Testis (tissue), 5 donors: ENCODE measurements at places on chromosomes 7 and 10. TPM values are rescaled to one million over a fixed set of nuclear protein-coding genes. Genes with fewer than 3 reads are reported as not detected.

The OPN1SW gene
- polyA plus RNA-seq: not detected

The NXPH1 gene
- polyA plus RNA-seq: 0.94 TPM

GRCh38 chr7:96238474-96238873 is 83.4 kb downstream of the SLC25A13 start:
- no peak overlapping the region for H3K27ac ChIP-seq
- H3K36me3 ChIP-seq: no peaks in the 10 kb centered on the region
- H3K27me3 ChIP-seq: no peaks in the 10 kb centered on the region

DNA sequence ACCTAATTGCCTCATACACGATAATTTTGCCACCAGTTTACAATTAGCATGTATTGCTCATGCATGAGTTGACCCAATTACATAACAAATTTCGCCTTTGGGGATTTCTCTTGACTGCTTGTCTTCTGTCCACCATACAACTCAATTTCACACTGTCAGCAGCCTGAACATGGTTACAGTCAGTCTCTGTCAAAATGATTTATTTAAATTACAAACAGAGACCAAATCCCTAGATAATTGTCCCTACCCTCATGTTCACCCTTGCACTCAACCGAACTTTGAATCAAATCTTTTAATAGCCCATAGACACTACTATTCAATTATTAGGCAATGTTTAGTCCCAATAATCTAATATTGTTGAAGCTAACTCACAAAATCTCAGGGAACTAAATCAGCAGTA is 59.7 kb upstream of the NEBL start:
- no peaks in the 10 kb centered on the region for H3K27me3 ChIP-seq
- H3K4me1 ChIP-seq: no peaks in the 10 kb centered on the region
- DNase-seq: no peak
- no peaks in the 10 kb centered on the region for H3K36me3 ChIP-seq
- H3K4me3 ChIP-seq: no peak overlapping the region

DNA sequence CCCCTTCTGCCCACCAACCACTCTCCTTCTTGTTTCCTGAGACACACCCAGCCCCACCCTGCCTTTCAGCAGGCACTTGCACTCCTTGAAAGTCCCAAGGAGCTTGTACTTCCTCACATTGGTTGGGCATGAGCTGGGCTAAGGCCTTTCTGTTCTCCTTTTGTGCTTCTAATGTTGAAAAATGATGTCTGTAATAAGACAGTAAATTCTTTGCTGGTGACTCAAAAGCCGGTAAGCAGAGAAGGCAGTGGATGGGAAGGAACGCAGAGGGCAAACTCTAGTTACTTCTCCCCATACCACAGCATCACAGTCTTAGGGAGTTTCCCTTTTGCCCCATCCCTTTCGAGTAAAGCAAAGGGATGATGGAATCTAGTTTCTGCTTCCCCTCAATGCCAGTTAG is 185.6 kb downstream of the PLXNA4 start:
- no peak overlapping the region for H3K27ac ChIP-seq
- DNase-seq: no peak
- no peaks in the 10 kb centered on the region for H3K36me3 ChIP-seq
- peaks cover 3% of the 10 kb centered on the region for H3K4me1 ChIP-seq
- no peak overlapping the region for H3K4me3 ChIP-seq

DNA sequence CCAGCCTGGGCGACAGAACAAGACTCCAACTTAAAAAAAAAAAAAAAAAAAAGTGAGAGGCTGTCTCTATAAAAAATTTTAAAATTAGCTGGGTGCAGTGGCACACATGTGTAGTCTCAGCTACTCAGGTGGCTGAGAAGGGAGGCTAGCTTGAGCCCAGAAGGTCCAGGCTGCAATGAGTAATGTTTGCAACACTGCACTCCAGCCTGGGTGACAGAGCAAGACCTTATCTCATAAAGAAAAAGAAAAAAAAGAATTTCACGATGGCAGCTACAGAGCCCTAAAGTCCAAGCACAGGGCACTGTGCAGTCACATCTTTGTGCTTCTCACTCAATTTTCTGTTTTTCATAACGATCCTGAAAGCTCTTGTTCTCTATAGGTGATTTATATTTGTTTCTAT is 209.5 kb upstream of the KCTD7 start:
- H3K4me3 ChIP-seq: no peak overlapping the region
- H3K4me1 ChIP-seq: peaks cover 3% of the 10 kb centered on the region
- H3K36me3 ChIP-seq: no peaks in the 10 kb centered on the region
- H3K27ac ChIP-seq: no peak overlapping the region

DNA sequence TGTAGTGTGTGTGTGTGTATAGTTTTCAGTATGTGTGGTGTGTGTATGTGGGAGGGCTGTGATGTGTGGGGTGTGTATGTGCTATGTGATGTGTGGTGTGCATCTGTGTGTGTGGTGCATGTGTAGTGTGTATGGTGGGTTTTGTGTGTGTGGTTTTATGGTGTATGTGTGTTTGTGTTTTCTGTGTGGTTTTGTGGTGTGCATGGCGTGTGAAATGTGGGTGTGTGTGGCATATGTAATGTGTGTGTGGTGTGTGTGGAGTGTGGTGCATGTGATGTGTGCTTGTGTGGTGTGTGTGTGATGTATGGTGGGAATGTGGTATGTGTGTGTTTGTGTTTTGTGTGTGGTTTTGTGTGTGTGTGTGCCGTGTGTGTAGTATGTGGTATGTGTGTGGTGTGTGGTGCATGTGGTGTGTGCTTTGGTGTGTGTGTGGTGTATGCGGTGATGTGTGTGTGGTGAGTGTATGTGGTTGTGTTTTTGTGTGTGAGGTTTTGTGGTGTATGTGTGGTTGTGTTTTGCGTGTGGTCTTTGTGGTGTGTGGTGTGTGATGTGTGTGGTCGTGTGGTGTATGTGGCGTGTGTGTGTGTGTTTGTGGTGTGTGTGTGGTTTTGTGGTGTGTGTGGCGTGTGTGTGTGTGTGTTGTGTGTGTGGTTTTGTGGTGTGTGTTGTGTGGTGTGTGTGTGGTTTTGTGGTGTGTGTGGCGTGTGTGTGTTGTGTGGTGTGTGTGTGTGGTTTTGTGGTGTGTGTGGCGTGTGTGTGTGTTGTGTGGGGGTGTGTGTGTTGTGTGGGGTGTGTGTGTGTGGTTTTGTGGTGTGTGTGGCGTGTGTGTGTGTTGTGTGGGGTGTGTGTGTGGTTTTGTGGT is 18.0 kb upstream of the PPP2R2D start:
- H3K4me1 ChIP-seq: no peaks in the 10 kb centered on the region
- H3K36me3 ChIP-seq: no peaks in the 10 kb centered on the region
- no peak for DNase-seq
- H3K27me3 ChIP-seq: no peaks in the 10 kb centered on the region

DNA sequence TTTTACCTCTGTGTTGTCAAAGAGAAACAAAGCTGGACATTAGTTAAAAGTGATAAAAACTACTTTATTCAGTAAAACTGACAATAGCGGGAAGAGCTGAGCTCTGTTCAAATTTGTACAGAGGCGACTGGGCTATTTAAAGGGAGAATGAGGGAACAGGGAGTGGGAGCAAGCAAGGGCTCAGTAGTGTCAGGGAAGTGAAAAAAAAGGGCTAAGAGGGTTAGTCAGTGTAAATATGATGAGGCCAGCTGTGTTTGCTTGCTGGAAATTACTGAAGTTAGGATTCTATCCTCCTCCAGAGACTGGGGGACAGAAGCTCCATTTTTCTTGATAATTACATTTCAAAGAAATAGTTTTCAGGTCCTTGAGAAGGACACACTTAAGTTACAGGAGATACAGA is 232.5 kb downstream of the SH2D4B start:
- H3K27me3 ChIP-seq: no peaks in the 10 kb centered on the region
- no peaks in the 10 kb centered on the region for H3K36me3 ChIP-seq
- no peak overlapping the region for H3K27ac ChIP-seq
- no peak for DNase-seq
- no peak overlapping the region for H3K4me3 ChIP-seq

GRCh38 chr10:77311186-77311585 is 326.4 kb downstream of the KCNMA1 start:
- no peak overlapping the region for H3K4me3 ChIP-seq
- no peak overlapping the region for H3K27ac ChIP-seq
- H3K4me1 ChIP-seq: no peaks in the 10 kb centered on the region
- H3K27me3 ChIP-seq: no peaks in the 10 kb centered on the region

GRCh38 chr7:96819111-96819700 is 109.6 kb upstream of the SEM1 start:
- no peak overlapping the region for H3K4me3 ChIP-seq
- H3K27ac ChIP-seq: no peak overlapping the region
- H3K36me3 ChIP-seq: no peaks in the 10 kb centered on the region
- H3K27me3 ChIP-seq: no peaks in the 10 kb centered on the region
- H3K4me1 ChIP-seq: no peaks in the 10 kb centered on the region

DNA sequence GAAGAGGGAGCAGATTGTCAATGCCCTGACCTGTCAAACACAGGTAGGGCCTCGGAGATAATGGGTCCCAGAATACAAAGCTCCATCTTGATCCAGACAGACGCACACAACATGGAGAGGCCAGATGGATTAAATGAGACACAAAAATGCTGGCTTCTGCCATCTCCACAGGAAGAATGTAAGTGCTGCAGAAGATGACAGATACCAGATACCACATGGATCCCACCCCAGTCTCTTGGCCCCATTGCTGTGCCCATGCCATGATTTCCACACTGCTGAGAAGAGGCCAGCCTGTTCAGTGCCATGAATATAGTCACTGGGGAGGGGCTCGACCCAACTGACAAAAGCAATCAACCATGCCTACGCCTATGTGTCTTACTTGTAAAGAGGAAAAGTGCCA is 487.9 kb downstream of the PARD3 start:
- no peaks in the 10 kb centered on the region for H3K4me1 ChIP-seq
- no peak for DNase-seq
- no peaks in the 10 kb centered on the region for H3K36me3 ChIP-seq
- H3K27me3 ChIP-seq: no peaks in the 10 kb centered on the region
- no peak overlapping the region for H3K4me3 ChIP-seq
- H3K27ac ChIP-seq: no peak overlapping the region

DNA sequence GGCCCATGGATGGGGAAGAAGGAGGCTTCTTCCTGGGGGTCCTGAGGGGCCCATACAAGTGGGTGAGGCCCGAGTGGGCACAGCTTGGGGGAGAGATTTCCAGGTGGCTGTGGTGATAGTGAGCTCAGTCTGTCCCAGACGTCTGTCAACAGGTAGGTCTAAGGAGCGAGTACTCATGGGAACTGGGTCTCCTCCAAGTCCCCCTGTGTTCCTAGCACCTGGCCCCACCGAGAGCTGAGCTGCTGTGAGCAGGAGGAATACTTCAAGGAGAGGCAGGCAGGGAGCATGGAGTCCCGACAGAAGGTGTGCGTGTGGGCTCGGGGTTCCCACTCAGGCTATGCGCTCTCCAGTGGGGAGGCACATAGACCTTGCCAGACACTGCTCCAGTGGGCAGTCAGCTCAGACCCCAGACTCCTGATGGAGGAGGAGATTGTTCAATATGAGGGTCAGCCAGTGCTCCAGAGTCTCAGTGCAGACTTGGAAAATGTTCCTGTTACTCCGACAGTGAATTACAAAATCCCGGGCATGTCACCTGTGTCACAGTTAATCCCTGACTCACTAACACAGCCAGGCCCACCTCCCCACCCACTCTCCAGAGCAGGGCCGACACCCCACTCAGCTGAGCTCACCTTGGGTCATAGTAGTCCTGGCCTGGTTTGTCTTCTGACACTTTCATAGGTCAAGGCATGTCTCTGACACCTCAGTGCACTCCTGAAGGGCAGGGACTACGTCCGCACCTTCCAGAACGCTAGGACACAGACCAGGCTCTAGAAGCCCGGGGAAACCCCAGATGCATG is 28.2 kb upstream of the C10orf53 start:
- no peak for DNase-seq
- no peaks in the 10 kb centered on the region for H3K4me1 ChIP-seq
- H3K4me3 ChIP-seq: no peak overlapping the region
- no peak overlapping the region for H3K27ac ChIP-seq

DNA sequence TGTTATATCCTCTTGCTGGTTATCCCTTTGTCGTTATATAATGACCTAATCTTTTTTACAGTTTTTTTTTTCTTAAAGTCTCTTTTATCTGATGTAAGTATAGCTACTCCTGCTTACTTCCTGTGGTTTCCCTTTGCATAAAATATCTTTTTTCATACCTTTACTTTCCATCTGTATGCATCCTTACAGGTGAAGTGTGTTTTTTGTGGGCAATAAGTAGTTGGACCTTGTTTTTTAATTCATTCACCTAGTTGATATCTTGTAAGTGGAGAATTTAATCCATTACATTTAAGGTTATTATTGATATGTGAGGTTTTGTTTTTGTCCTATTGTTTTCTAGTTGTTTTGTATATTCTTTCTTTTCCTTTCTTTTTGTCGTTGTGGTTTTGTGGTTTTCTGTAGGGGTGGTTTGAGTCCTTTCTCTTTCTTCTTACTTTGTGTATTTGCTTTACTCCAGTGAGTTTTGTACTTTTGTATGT is 168.6 kb downstream of the MLLT10 start:
- H3K36me3 ChIP-seq: no peaks in the 10 kb centered on the region
- DNase-seq: no peak
- H3K4me1 ChIP-seq: no peaks in the 10 kb centered on the region
- no peaks in the 10 kb centered on the region for H3K27me3 ChIP-seq
- no peak overlapping the region for H3K4me3 ChIP-seq

DNA sequence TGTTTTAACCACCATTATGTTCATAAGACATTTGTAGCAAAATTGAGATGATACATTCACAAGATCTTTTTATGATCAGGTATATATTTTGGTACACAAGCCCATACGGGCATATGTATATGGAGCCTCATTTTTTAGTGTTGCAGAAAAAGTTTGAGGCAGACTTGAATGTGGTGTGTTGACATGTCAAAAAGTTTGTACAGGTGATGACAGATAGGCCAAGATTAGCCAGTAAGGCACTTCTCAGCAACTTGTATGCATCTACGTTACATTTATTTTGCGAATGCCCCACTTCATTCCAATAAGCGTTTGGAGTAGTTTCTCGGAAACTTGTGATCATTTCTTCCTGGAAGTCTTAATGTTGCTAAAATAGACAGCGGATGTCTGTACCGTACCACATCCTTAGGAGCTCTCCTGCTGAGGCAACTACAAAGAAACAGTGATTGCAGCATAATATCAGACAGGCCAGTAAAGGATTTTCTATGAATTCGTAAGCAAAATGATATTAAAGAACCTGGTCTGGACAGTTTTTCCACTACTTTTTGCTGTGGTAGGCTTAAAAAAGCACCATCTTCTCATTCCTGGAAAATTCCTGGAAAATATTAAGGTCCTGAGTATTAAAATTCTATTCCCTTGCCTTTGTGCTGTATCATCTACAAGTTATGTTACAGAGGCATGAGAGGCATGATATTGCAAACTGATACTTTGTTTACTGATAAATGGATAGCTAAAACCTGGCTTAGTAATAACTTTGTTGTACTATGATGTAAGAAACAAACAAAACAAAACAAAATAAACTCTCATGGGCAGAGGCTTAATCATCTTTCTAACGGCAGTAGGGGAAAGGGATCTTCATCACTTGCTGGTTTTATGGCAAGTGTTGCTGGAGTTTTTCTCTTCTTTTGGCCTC is 153.6 kb downstream of the HDAC9 start:
- H3K4me1 ChIP-seq: no peaks in the 10 kb centered on the region
- no peak overlapping the region for H3K4me3 ChIP-seq
- no peaks in the 10 kb centered on the region for H3K36me3 ChIP-seq
- H3K27me3 ChIP-seq: no peaks in the 10 kb centered on the region

GRCh38 chr10:71719464-71720201 is at the start of gene C10orf105:
Gene C10orf105, minus strand, starts transcription at chr10:71719778. Its CDS starts 3,441 bp downstream, at chr10:71716337.
- no peak for DNase-seq
- H3K36me3 ChIP-seq: no peaks in the 10 kb centered on the region
- H3K27ac ChIP-seq: no peak within 1 kb of the TSS
- H3K4me1 ChIP-seq: peaks cover 18% of the 10 kb centered on the region
- no peaks in the 10 kb centered on the region for H3K27me3 ChIP-seq
